ENCODE measurements at places on chromosomes 3 and 15.

DNA sequence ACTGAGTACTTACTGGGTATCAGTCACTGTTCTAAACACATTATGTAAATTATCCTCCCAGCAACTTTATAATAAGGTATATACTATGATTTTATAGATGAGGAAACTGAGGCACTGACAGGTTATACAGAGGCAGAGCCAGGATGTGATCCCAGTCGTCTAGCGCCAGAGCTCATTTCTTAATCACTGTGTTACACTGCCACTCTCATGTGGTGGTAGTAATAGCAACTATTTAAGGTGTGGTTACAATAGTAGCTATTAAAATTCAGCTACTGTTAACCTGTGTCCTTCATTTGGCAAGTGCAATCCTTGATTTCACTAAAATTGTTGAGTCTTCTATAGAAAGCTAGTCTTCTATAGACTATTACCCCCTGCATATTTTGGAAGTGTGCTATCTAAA lies 43.1 kb upstream of the TRPC1 start:
- no peak for DNase-seq

GRCh38 chr15:73941449-73941848 lies 15.2 kb downstream of the LOXL1 start:
- DNase-seq: no peak

- no peak for DNase-seq
These were observed 484.5 kb upstream of the PROK2 start for GRCh38 chr3:72269475-72269874.

DNA sequence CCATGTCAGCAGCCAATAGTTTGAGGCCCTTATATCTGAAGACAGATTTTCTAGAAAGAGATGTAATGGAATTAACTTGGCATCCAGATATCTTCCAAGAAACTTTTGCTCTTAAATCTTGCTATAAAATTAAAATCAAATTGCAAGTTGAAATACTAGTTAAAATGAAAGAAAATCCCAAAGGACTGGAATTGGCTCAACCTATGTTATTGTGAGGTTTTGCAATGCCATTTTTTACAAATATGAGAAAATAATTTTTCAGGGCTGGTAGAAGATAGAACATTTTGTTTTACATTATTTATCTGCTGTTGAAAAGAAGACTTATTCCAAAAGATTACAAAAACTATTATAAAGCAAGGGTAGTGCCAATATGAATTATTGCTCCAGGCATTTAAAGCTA lies 92.2 kb upstream of the AGTR1 start:
- no peak for DNase-seq

GRCh38 chr3:184016169-184016570 lies 1.5 kb downstream of the ABCC5 start:
- DNase-seq: no peak

- DNase-seq: no peak
These were observed 917.5 kb downstream of the FHIT start for GRCh38 chr3:60333710-60334109.

DNA sequence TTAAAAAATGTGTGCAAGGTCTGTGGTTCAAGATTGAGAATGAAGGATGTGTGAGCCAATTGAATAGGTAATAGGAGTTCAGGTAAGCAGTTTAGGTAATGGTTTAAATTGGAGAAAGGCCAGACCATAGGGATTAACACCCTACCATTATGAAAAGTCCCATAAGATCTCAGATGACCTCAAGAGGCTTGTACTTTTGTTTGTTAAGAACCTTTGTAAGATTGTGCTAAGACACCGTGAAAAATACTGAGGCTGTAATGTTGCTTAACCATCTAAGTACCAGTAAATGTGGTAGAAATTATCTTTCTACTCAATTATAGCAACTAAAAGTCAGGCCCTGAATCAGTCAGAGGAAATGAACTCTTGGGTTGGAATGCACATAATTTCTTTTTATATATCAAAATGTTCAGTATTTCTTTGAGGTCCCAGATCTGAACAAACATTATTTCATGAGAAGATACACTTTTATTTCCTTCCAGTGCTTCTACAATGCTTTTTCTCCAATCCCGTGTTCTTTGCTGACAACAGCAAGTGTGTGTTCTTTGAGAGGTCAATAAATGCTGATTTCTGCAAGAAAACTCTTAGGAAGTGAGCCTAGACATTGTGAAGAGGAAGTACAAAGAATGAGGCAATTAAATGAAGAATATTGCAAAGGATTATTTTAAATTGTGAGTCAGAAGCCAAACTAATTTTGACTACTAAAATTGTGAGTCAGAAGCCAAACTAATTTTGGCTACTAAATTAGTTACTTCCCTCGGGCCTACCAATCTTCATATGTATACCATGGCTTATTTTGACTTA lies 66.4 kb downstream of the TCF12 start:
- DNase-seq: no peak

DNA sequence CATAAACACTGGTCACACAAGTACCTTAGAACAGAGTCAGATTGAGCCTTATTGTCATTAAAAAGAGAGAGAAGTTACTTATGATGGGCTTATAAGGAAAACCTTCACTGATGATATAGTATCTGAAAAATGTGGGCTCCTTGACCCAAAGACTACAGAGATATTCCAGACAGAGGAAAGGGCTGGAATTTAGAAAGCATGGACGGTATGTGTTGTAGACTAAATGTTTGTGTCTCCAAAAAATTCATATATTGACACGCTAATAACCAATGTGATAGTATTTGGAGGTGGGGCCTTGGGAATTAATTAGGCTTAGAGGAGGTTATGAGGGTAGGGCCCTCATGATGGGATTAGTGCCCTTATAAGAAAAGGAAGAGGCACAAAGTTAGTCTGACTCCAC lies 61.0 kb upstream of the DAZL start:
- DNase-seq: no peak

GRCh38 chr15:101053261-101053660 lies 134.1 kb downstream of the LRRK1 start:
- DNase-seq: no peak

- DNase-seq: no peak
These were observed 74.9 kb downstream of the TOP2B start for GRCh38 chr3:25589783-25590258.

- DNase-seq: no peak
These were observed 327.1 kb upstream of the GOLIM4 start for GRCh38 chr3:168422843-168423242.

DNA sequence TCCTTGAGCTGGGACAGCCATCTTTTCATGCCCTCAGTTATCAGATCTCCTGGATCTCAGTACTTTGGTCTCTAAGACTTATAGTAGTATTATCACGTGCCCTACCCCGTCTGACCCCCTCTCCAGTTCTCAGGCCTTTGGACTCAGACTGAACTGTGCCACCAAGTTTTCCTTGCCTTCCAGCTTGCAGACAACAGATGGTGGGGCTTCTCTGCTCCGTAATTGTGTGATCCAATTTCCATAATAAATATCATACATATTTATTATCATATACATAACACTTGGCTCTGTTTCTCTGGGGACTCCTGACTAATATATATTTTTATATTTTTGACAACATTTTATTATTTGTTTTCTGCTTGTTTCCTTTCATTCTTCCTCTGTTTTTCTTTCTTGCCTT lies 458.8 kb upstream of the SEMA6D start:
- DNase-seq: no peak

GRCh38 chr3:170467007-170467406 lies 48.3 kb downstream of the CLDN11 start:
- DNase-seq: no peak

DNA sequence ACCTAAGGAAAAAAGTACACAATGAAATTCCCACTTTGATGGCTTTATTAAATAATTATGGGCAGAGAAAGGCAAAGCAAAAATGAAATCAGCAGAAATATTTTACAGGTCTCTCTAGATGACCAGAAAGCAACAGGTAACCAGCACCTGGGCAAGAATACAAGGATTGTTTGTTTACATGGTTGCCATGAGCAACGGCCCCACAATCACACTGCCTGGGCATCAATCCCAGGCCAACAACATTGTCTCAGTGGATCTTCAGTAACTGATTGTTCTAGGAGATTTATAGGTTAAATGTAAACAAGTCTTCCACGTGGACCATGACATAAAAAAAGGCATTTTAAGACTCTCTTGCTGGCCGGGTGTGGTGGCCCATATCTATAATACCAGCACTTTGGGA lies 82.6 kb downstream of the PDZRN3 start:
- no peak for DNase-seq

GRCh38 chr3:105691053-105691452 lies 177.8 kb downstream of the CBLB start:
- no peak for DNase-seq

- DNase-seq: no peak
These were observed 47.0 kb upstream of the SELENOK start for GRCh38 chr3:53938645-53939044.

GRCh38 chr3:187207624-187208023 lies 10.3 kb downstream of the RTP1 start:
- no peak for DNase-seq

DNA sequence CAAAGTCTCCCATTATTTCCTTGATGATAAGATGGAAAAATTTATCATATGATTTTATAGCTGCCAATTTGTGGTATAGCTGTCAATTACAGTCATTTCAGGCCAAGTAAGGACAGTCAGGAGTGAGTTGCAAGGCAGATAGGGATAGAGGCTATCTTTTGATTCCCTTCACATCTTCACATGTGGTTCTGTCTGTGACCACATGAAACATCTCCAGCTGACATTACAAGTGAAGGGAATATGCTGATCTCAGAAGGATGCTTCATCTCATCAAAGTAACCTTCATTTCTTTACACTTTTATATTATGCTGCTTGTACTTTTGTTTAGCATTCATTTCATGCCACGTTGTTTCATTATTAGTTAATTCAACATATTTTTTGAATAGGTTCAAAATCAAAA lies 136.9 kb upstream of the CFAP20DC start:
- DNase-seq: no peak

Data from GM12892 (cell line).